ENCODE measurements at places on chromosomes 6 and 20.

DNA sequence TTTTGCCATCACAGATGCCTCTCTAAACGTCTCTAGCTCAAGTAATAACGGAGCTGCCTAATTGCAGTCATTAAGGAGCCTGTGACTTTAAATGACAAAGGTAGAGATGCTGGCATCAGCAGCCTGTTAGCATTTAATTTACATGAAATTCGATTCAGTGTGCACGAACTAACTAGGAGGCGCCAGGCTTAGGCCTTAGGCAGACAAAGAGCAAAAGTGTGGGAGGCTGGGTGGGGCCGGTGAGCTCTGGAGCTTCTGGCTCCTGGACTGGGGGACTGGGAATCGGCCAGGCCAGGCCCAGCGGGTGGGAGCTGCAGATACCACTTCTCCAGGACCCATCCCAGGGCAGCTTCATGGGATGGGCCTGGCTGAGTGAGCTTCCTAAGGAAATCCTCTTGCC, 170.0 kb upstream of the AGPAT4 start:
- H3K4me1 ChIP-seq, result peaks cover 7% of the 10 kb centered on the region
- no peaks in the 10 kb centered on the region for H3K27me3 ChIP-seq
- H3K27ac ChIP-seq, result no peak overlapping the region
- H3K4me3 ChIP-seq, result no peak overlapping the region
- H3K36me3 ChIP-seq, result no peaks in the 10 kb centered on the region

GRCh38 chr6:79134699-79135474, 56.8 kb upstream of the PHIP start:
- H3K4me1 ChIP-seq, result no peaks in the 10 kb centered on the region
- H3K36me3 ChIP-seq, result no peaks in the 10 kb centered on the region
- no peaks in the 10 kb centered on the region for H3K27me3 ChIP-seq
- H3K27ac ChIP-seq, result no peak overlapping the region
- no peak overlapping the region for H3K4me3 ChIP-seq

GRCh38 chr6:169656546-169657283, 45.1 kb downstream of the WDR27 start:
- no peaks in the 10 kb centered on the region for H3K27me3 ChIP-seq
- no peak for DNase-seq
- no peak overlapping the region for H3K4me3 ChIP-seq
- peaks cover 6% of the 10 kb centered on the region for H3K4me1 ChIP-seq

GRCh38 chr6:116556814-116557415, 3.4 kb downstream of the CALHM4 start:
- no peak for DNase-seq
- no peak overlapping the region for H3K27ac ChIP-seq
- H3K4me3 ChIP-seq, result no peak overlapping the region
- no peaks in the 10 kb centered on the region for H3K27me3 ChIP-seq

GRCh38 chr6:47144306-47144705, 102.2 kb upstream of the ADGRF1 start:
- DNase-seq, result no peak
- no peaks in the 10 kb centered on the region for H3K27me3 ChIP-seq
- H3K36me3 ChIP-seq, result no peaks in the 10 kb centered on the region

- peaks cover 12% of the 10 kb centered on the region for H3K4me1 ChIP-seq
- no peaks in the 10 kb centered on the region for H3K36me3 ChIP-seq
- DNase-seq, result no peak
- no peak overlapping the region for H3K4me3 ChIP-seq
Measured at GRCh38 chr20:17533396-17533795, 2.2 kb upstream of the BFSP1 start.

- H3K27me3 ChIP-seq, result no peaks in the 10 kb centered on the region
- no peak overlapping the region for H3K4me3 ChIP-seq
- H3K4me1 ChIP-seq, result no peaks in the 10 kb centered on the region
- no peak overlapping the region for H3K27ac ChIP-seq
Measured at GRCh38 chr6:108009894-108010293, 51.9 kb upstream of the SEC63 start.
